ENCODE measurements at places on chromosomes 3 and 15. TPM values are rescaled to one million over a fixed set of nuclear protein-coding genes. Genes with fewer than 3 reads are reported as not detected.

DNA sequence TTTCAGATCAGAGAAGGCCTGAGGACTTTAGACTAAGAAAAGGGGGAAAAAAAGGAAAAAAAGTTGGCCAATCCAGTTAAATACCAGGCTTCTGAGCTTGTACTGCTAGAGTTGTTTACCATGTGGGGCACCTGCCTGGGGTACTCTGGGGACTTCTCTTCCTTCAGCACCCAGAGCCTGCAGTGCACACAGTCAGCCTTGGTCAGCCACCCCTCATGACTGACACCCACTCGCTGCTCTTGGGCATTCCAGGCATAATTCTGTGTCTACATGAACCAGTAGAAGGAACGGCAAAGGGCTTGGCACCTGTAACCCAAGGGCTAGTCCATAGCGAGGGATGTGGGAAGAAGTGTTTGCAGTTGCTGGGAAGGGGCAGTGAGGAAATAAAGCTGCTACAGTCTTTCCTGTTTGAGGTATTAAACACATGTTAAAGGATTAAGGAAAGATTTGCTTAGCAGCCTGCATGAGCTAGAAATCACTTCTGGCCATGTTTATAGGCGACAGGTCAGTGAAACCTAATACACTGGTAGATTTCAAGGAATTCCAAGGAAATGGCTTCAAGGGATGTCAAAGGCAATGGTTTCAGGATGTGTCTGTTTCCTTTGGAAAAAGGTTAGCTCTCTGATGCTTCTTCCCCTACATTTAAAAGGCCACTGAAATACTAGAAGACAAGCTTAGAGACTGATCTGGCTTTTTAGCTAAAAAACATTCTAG, 232.5 kb downstream of the CHST2 start:
- DNase-seq, result no peak

GRCh38 chr3:175805825-175806224, 946.7 kb downstream of the NAALADL2 start:
- DNase-seq, result no peak

GRCh38 chr15:35130245-35130644, 45.1 kb upstream of the NANOGP8 start:
- DNase-seq, result no peak

GRCh38 chr3:105362021-105362665, 4.6 kb upstream of the ALCAM start:
- DNase-seq, result no peak

DNA sequence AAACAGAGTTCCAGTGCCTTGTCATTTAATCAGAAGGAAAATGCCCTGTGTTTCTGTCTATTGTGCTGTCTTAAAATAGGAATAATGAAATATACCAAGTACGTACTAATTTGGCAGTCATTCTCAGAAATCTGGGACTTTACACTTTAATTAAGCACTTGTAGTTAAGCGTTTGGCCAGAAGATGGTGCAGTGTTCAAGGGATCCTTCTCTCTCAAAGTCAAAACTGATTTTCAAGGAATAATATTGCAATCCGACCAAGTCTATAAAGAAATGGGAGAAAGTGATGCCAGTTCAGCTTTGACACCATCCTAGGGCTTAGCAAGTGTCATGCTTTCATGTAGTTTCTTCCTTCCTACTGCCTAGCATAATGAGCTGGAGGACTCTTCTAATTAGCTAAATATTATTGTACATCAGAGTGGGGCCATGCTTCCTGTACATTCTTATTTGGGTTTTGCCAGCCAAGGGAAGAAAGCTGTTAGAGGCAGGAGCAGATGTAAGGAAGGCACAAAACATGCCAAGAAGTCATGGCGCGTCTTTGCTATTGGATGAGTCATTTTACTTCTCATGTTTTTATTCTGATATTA, 64.8 kb downstream of the SAMMSON start:
- DNase-seq, result peak; percentile 41

- no peak for DNase-seq
Measured at GRCh38 chr15:78037328-78037727, 40.2 kb downstream of the TBC1D2B start.

GRCh38 chr3:12670365-12671119, 6.6 kb upstream of the RAF1 start:
- DNase-seq, result no peak

DNA sequence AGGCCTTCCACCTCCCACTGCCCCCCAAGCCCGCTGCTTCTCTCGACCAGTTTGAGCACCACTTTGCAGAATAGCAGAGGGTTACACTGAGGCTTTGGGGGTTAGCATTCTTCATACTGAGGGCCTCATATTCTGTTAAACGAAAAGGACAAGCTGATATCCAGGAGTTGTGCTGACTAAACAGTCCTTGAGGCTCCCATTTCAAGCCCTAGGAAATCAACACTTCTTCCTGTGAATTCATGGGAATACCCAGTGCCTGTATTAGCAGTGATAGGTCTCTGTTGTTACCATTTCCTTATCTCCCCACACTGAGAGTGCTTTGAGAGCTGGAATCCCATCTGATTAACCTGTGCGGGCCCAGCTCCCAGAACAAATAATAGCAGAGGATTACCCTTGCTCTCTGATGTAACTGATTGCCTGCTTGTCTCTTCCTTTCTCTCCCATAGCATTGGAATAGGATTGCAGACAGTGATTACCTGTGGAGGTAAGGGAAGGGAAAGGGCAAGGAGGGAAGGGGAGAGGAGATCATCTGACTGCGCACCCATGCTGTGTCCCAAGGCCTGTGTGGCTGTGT, 930 bp downstream of the FBXW12 start:
- DNase-seq, result no peak

GRCh38 chr3:184656458-184656828, 55.4 kb downstream of the MAGEF1 start:
- peak; percentile 54 for DNase-seq

DNA sequence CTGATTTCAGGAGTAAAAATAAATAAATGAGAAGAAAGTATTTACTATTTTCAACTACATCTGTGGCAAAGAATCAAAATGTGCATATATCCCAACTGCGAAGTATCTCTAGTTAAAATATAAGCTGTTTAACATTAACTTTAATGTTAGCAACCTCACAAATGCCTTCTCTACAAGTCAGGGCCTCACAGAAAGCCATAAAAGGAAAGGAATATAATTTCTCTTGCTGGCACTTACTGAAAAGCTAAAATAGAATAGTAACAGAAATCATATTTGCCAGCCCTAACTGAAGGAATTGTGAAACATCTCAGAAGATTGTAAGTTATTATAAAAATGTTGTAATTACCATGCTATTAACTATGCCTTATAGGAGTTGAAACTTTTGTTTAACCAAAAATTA, 65.1 kb upstream of the MBNL1 start:
- no peak for DNase-seq

GRCh38 chr3:120741837-120742197, 499 bp downstream of the RABL3 start:
- no peak for DNase-seq

- no peak for DNase-seq
Measured at GRCh38 chr15:89835176-89835564, 20.5 kb upstream of the ANPEP start.

GRCh38 chr3:1971780-1972179, 126.9 kb upstream of the CNTN4 start:
- no peak for DNase-seq

DNA sequence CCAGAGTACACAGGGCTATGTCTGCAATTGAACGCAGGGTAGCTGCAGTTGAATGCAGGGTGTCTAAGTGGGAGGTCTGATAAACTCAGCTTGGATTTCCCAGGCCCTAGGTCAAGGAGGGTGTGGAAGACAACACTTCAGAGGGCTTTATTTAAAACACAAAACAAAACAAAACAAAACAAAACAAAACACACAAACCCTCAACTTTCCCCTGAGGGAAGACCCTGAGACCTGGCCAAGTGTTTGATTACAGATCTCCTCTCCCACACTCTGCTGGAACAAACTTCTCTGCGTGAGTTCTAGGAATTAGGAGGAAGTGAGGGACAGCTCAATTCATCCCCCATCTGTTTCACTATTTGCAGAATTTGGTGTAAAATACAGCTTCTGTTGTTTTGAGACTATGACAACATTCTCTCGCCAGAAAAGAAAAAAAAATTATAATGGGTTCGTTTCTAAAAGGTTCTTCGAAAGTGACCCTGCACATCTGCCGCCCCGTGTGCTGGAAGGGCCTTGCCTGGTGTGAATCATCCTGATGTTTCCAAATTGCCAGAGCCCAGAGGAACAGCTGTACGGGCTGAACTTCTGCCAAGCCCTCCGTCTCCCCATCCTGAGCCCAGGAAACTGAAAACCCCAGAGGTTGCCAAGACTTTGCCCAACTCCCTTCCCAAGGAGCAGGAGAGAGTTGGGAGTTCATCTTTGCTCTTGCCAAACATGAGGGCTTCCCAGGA, 73.3 kb upstream of the RAD18 start:
- DNase-seq, result peak; percentile 89

DNA sequence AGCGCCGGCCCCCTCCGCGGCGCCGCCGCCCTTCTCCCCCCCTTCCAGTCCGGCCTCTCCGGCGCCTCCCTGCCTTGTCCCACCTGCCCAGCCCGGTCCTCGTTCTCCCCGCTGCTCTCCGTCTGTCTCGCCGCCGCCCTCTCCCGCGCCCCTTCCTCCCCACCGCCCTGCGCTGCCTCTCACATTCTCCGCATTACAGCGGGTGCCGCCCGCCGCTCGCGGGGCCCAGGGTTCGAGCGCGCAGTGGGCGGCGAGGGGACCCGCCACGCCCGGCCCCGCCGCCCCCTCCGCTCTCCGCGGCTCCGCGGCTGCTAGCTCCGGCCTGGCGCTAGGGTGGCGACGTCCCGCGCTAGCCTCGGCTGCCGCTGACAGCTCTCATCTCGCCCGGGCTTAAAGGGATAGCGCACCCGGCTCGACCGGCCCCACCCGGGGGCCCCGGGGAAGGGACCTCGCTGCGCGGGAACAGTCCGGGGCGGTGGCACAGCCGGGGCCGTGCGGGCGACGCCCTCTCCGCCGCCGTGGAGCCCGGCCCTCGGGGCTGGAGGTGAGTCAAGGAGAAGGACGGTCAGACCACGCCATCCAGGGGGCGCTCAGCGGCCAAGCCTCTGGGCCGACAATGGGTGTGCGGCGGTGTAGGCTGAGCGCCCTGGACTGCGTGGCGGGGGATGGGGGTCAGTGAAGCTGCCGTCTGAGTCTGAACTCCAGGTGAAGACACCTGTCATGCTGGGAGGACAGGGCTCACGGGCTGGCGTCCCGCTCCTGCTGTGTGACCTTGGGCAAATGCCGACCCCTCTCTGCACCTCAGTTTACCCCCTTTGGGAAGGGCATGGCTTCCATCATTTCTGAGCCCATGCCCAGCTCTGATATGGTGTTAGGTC, 187.4 kb upstream of the LINGO1 start:
- no peak for DNase-seq

DNA sequence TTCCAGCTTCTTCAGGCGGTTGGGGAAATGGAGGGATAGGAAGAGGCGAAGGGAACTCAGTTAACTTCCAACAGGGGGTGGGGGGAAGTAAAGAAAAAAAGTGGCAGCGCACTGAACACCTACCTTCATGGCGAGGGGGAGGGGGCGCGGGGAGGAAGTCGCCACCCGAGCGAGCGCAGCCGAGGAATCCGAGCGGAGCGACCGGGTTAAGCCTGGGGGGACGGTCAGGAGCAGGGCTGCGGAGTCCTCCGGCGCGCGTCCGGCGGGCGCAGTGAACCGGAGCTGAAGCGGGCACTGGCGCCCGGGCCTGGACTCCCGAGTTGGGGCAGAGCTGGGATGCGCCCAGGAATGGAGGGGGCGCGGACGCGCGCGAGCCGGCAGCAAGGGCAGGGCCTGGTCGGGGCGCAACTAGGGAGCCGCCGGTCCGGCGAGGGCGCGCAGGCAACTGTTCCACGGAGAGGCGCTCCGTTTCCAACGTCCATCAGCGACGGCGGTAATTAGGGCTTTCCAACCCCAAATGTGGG, at the start of gene WNT5A:
TSS of gene WNT5A (minus strand) at position 450 of the 524 bp plus-strand sequence. CDS start at position 129, 321 bp downstream.
- peak; percentile 68 for DNase-seq

GRCh38 chr3:156431334-156432124, 123.4 kb downstream of the SSR3 start:
- no peak for DNase-seq

- DNase-seq, result no peak
Measured at GRCh38 chr3:71621825-71622537, 38.5 kb upstream of the FOXP1 start.

DNA sequence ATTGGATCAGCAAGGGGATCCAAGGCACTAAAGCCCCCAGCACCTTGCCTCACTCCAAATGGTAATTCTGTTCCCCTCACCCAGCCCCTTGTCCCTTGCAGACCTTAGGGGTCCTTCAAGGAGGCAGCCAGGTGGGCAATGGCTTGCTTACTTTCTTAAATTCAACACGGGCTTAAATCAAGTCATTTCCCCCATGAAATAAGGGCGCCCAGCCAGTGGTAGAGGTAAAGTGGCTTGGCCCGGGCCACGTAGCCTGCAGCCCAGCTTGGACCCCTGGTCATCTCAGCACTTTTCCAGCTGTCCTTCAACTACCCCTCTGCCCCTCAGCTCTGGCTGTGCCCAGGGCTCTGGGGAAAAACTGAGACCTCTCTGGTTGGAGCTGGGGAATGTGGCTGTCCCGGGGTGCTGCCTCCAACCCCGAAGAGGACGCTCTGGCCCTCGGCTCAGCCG, 1.2 kb downstream of the PSTPIP1 start:
- DNase-seq, result no peak

DNA sequence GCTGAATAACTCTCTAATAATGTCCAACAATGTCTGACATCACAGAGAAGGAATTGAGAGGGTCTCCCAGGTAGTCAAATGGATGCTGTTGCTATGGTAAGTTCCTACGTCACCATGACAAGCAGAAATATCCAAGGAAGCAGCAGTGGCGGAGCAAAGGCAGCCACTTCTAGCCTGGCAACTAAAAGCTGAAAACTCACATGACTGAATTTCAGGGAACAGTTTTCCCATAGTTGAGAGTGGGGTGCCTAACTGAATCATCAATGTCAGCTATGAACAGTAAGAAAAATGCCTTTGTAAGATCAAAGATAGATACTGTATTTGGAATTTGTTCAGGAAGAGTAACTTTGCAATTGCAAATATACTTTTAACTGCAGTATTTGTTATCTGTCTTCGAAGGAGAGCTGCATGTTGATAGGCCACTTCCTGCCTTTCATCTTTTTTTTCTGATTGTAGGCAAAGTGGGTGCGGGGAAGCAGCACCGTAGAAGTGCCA, 161.7 kb downstream of the BBX start:
- no peak for DNase-seq

- peak; percentile 14 for DNase-seq
Measured at GRCh38 chr3:146020969-146021368, 140.0 kb downstream of the PLOD2 start.

The SHISA5 gene
- total RNA-seq, result 101 TPM

The NR2F2 gene
- total RNA-seq, result 6.5 TPM

The TMEM115 gene
- 69.0 TPM for total RNA-seq

The SLC7A14 gene
- total RNA-seq, result 0.24 TPM

The DNAH12 gene
- total RNA-seq, result 0.32 TPM

The JAGN1 gene
- 50.5 TPM for total RNA-seq

The PAQR5 gene
- total RNA-seq, result 9.4 TPM

The CYP1A2 gene
- total RNA-seq, result not detected

The LRRN1 gene
- total RNA-seq, result 0.21 TPM

The POTEB gene
- not detected for total RNA-seq

The PCNP gene
- 58.0 TPM for total RNA-seq

The CELF6 gene
- total RNA-seq, result 1.0 TPM

Measured in myocyte (in vitro differentiated cells).